ENCODE measurements at places on chromosomes 6 and 20. TPM values are rescaled to one million over a fixed set of nuclear protein-coding genes. Genes with fewer than 3 reads are reported as not detected.

ZNF184 gene
- total RNA-seq: 6.8 TPM

CARMIL1 gene
- 37.6 TPM for total RNA-seq

ARFGEF3 gene
- total RNA-seq: 27.2 TPM

DNA sequence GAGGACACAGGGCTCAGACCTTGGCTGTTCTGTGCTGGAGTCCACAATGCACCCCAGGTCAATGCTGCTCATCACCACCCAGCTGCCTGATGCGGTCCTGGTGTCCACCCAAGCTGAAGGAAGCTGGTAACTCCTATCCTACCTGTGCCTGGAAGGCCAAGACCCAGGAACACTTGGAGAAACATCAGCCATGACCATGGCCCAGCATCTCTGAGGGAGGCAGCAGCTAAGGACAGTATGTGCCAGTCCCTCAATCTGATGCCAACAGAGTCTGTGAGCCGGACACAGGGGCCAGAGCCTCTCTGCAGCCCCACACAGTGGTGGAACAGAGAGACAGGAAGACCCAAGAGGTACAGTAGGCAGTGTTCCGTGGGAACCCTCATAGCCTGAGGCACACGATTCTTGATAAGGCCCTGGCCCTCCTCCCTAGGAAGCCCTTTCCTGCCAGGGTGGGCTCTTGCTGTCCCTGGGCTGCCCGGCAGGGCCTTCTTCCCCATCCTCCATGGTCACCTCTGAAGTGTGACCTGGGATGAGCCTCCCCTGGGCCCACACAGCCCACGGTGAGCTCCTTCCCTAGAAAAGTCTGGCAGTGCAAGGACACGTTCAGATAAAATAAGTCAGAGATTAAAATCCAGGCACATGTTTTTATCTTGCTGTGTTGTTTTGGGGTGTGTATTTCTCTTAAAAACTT is 170.7 kb downstream of the THBS2 start:
- H3K4me1 ChIP-seq: no peaks in the 10 kb centered on the region
- H3K27me3 ChIP-seq: no peaks in the 10 kb centered on the region
- H3K36me3 ChIP-seq: no peaks in the 10 kb centered on the region
- H3K27ac ChIP-seq: no peak overlapping the region
- H3K4me3 ChIP-seq: no peak overlapping the region

DNA sequence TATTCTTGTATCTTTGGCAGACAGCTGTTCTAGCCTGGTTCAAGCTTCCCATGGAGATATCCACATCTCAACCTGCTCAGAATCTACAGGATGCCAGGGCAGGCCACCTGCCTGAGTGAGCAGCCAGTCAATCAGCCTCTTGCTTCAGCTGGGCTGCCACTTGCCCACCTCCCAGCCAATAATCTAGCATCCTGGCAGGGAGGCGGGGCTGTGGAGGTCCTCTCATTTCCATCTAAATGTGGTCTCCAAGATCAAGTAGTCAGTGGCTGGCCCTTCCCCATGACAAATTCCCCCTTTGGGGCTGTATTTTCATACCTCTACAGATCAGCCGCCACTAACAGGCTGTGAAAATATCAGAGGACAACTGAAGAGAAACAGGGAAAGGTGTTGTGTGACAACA is 33.0 kb upstream of the SPDEF start:
- no peaks in the 10 kb centered on the region for H3K27me3 ChIP-seq
- DNase-seq: no peak
- no peak overlapping the region for H3K27ac ChIP-seq
- no peaks in the 10 kb centered on the region for H3K4me1 ChIP-seq
- H3K4me3 ChIP-seq: no peak overlapping the region

- H3K27me3 ChIP-seq: no peaks in the 10 kb centered on the region
- H3K27ac ChIP-seq: no peak overlapping the region
- DNase-seq: no peak
- H3K4me3 ChIP-seq: no peak overlapping the region
- no peaks in the 10 kb centered on the region for H3K36me3 ChIP-seq
Observed at GRCh38 chr6:124877468-124877867, 84.8 kb upstream of the RNF217 start.

DNA sequence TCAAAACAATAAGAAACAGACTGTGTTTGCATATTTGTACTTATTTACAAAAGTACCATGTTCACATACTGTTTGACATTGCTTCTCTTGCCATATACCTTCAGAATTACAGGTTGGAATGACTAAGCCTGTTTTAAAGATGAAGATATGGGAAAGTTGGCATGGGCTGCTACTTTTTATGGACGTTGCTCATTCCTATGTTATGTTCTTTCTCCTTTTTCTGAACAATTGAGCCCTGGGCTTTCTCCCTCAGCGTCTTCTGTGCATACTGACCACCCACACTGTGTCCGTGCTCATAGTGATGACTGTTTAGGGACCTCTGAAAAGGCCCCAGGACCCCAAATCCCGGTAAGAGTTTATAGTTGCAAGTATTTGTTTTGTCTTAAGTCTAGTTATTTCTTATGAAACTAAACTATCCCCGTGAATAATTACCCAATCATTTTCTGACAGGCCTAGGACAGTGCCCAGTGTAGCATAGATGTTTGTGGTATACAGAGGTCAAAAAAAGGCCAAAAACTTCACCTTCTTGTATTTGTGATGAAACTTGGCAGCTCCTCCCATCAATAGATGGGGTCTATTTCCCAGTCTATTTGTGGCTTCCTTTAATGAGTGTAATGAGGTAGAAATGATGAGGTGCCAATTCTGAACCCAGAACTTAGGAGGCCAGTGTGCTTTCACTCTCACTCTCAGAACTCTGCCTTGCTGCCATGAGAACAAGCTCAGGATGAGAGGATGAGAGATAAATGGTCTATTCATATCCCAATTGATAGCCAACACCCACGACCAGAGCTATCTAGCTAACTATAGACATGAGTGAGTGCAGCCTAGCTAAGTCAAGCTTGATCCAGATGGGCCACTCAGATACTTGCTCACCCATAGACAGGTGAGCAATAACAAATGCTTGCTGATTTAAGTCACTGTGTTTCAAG is 40.9 kb downstream of the GSTA4 start:
- H3K36me3 ChIP-seq: no peaks in the 10 kb centered on the region
- H3K27me3 ChIP-seq: no peaks in the 10 kb centered on the region
- no peak overlapping the region for H3K27ac ChIP-seq
- no peak for DNase-seq

- H3K4me1 ChIP-seq: no peaks in the 10 kb centered on the region
- H3K36me3 ChIP-seq: no peaks in the 10 kb centered on the region
Observed at GRCh38 chr20:35226884-35227681, 593 bp downstream of the MMP24 start.

DNA sequence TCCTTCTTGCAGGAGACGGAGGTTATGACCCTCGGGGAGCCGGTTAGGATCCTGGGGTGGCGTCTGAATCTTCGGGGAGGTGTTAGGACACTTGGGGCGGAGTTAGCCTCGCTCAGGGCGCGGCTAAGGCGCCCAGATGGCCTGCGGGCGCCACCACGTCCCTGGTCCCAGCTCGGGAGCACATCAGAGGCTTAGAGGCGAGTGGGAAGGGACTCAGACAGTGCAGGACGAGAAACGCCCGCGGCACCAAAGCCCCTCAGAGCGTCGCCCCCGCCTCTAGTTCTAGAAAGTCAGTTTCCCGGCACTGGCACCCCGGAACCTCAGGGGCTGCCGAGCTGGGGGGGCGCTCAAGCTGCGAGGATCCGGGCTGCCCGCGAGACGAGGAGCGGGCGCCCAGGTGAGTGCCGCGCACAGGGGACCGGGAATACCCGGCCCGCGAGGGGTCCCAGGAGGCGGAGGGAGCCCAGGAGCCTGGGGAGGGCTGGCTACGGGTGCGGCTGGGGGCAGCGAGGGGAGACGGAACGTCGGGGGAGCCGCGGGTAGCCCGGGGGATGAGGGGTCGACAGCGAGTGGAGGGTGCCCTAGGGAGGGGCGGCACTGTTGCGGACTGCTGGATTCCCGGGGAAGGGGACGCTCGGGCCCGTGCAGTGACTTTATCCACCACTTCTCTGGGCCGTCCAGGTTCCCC is at the start of gene HCK:
Gene HCK, plus strand, starts transcription at position 153 of the 688 bp plus-strand sequence.
- no peaks in the 10 kb centered on the region for H3K36me3 ChIP-seq
- peaks cover 51% of the 10 kb centered on the region for H3K27me3 ChIP-seq
- peaks cover 10% of the 10 kb centered on the region for H3K4me1 ChIP-seq
- peak within 1 kb of the TSS; percentile 46 for H3K4me3 ChIP-seq
- peak; percentile 78 for DNase-seq
- H3K27ac ChIP-seq: peak within 1 kb of the TSS; percentile 81

DNA sequence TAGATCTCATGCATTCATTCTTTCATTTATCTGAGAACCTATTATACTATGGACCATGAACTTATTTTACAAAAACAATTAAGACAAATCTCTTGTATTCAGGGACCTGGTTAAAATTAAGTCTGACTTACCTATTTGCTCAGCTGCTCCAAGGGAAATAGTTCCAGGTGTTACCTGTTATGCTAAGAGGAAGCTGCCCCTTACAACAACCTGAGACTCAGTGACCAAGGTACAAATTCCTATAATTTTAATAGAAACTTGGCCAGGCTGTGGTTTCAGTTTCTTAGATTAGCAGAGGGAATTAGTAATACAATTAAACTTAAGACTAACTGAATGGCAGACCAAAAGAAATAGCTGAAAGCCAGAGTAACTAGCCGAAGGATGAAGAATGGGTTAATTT is 48.2 kb upstream of the GMPR start:
- H3K27ac ChIP-seq: no peak overlapping the region
- DNase-seq: no peak
- no peak overlapping the region for H3K4me3 ChIP-seq
- H3K4me1 ChIP-seq: peaks cover 6% of the 10 kb centered on the region
- no peaks in the 10 kb centered on the region for H3K36me3 ChIP-seq

DNA sequence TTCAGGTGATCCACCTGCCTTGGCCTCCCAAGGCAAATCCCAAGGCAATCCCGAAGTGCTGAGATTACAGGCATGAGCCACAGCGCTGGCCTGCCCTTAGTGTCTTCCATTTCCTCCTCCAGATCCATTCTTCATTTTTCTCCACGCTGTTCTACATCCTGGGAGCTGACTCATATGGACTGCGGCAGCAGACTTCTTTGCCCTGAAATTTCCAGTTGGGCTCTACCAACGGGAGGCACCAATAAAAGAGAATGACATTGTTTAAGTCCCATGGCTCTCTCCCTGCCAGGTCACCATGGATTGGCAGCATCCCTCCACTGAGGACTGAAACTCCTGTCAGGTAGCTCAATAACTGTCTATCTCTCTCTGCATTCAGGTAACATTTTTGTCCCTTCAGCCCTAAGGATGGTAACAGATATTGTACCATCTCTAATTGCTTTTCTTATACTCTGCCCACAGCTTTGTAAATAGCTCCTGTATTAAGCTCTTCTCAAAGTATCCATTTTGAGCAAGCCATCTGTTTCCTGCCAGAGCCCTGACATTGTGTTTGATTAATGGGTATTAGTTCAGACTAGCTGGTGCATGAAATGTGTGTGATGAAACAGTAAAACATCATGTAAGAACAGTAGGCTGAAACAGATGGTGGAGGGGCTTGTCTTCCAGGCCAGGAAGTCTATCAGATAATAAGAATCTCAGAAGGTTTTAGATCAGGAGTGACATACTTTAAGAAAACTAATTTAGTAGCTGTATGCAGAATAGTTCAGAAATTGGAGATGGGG is 3.6 kb downstream of the TBCC start:
- H3K4me3 ChIP-seq: no peak overlapping the region
- no peaks in the 10 kb centered on the region for H3K36me3 ChIP-seq
- H3K27me3 ChIP-seq: no peaks in the 10 kb centered on the region

- no peak overlapping the region for H3K27ac ChIP-seq
- H3K4me1 ChIP-seq: no peaks in the 10 kb centered on the region
- no peak overlapping the region for H3K4me3 ChIP-seq
- peaks cover 49% of the 10 kb centered on the region for H3K36me3 ChIP-seq
Observed at GRCh38 chr6:106561686-106562405, 67.5 kb downstream of the RTN4IP1 start.
